ENCODE measurements at places on chromosomes 4 and X.
A peak's percentile ranks its signal among the peaks of the same experiment; 100 is the strongest.

DNA sequence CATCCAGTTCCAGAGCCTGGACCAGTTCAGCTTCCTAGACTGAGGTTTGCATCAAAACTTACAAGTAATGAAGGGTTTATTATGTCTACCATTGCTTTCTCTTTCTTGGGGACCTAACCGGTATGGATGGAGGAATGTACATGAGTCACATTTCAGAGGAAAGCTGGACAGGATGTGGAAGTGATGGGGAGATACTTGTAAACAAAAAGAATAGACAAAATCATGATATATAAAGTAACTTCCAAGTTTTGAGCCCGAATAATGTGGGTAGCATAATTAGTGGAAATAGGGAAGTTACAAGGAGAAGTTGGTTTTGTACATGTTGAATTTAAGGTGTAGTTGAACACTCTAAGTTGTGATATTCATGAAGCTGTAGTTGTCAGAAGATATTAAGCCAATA, 15.0 kb downstream of the FNIP2 start:
- DNase-seq = no peak

GRCh38 chr4:40506066-40506465, 123.6 kb downstream of the RBM47 start:
- DNase-seq = no peak

GRCh38 chr4:37735578-37735977, 49.4 kb upstream of the RELL1 start:
- DNase-seq = no peak

DNA sequence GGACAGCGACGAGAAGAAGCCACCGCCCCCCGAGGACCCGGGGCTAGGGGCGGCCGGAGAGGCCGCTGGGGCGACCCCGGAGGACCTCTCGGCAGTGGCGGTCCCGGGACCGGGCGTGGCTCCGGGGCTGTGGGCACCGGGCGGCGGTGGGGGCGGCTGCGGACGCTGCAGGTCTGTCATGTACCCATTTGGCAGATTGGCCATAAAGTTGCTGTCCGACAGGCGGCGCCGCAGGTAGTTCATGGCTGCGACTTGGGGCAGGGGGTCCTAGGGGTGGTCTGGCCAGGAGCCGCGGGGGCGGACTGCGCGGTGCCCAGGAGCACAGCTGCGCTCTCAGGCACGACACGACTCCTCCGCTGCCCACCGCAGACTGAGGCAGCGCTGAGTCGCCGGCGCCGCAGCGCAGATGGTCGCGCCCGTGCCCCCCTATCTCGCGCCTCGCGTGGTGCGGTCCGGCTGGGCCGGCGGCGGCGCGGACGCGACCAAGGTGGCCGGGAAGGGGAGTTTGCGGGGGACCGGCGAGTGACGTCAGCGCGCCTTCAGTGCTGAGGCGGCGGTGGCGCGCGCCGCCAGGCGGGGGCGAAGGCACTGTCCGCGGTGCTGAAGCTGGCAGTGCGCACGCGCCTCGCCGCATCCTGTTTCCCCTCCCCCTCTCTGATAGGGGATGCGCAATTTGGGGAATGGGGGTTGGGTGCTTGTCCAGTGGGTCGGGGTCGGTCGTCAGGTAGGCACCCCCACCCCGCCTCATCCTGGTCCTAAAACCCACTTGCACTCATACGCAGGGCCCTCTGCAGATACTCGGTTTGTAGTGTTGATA, at the start of gene SYN1:
Gene SYN1, minus strand, starts transcription at position 372 of the 817 bp plus-strand sequence. Its CDS starts 129 bp downstream, at position 243.
- peak; percentile 75 for DNase-seq

DNA sequence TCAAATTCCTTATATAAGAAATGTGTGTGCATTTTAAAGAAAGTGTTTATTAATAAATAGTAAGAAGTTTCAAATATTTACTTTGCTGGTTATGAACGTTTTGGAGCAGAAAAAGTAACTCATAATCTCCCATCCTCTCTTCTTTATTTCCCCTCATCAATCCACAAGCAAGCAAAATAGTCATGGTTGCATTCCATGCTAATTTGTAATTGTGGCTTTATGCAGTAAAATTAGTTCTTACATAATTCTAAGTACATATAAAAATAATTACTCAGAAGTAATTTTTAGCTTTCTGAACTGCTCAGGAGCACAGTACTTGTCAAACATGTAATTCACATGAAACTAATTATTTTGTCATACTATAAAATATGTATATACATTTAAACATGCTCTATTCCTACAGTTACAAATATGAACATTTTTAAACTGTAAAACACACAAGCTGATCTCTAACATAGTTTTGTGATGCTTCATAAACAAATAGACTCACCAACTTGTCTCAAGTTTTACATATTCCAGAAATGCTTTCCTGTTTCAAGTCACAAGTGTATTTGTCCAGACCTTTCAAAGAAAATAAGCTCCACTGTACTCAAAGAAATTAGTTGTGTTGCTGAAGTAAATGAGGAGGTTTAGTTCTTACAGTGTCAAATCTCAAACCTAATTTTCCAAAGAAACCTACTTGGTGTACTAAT, 218.9 kb downstream of the PABPC4L start:
- DNase-seq = no peak

DNA sequence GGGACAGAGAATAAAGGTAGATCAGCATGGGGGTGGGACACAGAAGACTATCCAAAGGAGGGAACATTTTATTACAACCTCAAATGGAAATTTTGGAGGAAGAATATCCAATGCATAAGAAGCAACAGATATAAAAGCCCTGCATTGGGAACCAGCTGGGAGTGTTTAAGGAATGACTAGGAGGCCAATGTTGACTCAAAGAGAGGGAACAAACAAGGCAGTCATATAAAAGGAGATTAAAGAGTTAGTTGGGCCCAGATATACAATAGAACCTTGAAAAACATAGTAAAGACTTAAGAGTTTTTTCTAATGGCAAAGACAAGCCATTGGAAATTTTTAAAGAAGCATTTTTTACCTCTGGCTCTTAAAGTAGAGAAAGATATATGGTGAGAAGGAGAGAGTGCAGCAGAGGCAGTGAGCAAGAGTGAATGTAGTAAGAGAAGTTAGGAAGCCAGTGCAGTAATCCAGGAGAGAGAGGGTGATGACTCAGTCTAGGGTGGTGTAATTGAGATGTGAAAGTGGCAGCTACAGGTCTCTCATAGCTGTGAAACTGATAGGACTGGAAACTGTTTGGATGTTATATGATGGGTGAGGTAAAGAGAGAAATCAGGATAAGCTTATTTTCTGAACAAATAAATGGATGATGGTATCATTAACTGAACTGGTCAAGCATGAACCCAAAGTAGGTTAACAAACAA, 182.2 kb upstream of the ATOH1 start:
- no peak for DNase-seq

- DNase-seq = no peak
These were observed 82.5 kb downstream of the RELL1 start for GRCh38 chr4:37603711-37604110.

DNA sequence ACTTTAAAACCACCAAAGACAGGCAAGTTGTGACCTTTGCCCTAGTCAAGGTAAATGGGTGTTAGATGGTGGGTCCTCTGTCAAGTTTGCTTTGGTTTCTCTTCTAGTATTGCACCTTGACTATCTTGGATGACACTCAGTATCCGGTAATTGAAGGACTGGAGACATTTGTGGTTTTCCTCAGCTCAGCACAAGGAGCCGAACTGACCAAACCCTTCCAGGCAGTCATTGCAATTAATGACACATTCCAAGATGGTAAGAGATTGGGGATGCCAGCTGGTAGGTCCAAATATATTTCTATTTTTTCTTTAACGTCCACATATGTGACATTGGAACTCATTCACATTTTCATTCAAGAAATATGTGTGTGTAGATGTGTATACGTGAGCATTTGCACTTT, 69.3 kb upstream of the ANXA3 start:
- no peak for DNase-seq

DNA sequence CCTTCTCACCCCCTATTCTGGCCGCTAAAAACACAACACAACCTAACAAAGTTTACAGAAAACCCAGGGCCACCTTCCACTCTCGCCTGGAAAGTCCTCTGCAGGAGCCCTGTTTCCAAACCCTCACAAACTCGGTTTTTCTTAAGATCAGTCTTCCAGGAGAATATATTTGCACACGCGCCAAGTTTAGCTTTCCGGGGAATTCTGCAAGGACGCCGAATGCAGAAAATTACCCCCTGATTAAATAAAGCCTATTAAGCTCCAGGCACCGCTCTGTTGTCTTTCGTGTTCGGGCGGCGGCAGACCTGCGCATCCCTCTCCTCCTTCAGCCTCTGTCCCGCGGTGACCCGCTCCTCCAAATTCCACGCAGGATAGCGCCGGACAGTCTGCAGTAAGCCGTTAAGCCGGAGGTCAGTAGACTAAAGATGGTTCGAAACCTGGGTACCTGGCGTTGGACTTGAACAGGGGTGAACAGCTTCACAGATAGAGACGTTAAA, 5.0 kb downstream of the MSX1 start:
- no peak for DNase-seq

DNA sequence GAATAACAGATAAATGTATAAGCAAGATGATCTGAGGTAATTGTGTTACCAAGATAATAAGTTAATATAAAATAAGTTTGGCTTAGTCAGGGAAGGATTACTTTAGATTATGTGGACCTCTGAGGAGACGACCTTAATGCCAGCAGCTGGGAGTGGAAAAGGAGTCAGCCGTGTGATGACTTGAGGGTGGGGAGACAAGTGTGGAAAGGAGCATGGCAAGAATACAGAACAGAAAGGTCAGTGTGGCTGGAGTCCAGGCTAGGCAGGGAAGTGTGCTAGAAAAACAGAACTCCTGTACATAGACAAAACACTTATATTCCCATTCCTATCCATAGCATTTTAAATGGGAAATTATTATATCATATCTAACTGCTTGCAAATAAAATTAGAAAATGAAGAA, 138.8 kb downstream of the PDLIM5 start:
- no peak for DNase-seq

DNA sequence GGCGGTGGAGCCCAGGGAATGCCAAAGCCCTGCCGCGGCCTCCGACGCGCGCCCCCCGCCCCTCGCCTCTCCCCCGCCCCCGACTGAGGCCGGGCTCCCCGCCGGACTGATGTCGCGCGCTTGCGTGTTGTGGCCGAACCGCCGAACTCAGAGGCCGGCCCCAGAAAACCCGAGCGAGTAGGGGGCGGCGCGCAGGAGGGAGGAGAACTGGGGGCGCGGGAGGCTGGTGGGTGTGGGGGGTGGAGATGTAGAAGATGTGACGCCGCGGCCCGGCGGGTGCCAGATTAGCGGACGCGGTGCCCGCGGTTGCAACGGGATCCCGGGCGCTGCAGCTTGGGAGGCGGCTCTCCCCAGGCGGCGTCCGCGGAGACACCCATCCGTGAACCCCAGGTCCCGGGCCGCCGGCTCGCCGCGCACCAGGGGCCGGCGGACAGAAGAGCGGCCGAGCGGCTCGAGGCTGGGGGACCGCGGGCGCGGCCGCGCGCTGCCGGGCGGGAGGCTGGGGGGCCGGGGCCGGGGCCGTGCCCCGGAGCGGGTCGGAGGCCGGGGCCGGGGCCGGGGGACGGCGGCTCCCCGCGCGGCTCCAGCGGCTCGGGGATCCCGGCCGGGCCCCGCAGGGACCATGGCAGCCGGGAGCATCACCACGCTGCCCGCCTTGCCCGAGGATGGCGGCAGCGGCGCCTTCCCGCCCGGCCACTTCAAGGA, at the start of gene FGF2:
Gene FGF2, plus strand, starts transcription at position 279 of the 705 bp plus-strand sequence. Its CDS starts 344 bp downstream, at position 623.
- no peak for DNase-seq

DNA sequence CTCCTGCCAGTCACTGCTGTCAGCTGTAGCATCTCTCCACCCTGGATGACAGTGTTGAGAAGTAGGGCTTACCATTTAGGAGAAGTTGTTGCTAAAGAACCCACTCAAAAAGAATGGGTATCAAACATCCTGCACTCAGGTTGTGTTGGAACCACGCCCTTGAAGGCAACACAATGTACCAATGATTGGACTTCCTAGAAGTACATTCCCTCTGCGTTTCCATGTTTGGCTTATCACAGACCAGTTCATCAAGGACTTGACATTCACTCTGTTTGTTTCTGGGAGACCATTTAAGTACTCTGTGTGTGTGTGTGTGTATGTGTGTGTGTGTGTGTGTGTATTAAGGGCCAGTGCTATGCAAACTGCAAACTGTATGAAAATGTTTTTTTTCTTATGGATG, 200.6 kb upstream of the GATB start:
- no peak for DNase-seq

GRCh38 chr4:43709443-43709842, 739.2 kb downstream of the KCTD8 start:
- DNase-seq = no peak

DNA sequence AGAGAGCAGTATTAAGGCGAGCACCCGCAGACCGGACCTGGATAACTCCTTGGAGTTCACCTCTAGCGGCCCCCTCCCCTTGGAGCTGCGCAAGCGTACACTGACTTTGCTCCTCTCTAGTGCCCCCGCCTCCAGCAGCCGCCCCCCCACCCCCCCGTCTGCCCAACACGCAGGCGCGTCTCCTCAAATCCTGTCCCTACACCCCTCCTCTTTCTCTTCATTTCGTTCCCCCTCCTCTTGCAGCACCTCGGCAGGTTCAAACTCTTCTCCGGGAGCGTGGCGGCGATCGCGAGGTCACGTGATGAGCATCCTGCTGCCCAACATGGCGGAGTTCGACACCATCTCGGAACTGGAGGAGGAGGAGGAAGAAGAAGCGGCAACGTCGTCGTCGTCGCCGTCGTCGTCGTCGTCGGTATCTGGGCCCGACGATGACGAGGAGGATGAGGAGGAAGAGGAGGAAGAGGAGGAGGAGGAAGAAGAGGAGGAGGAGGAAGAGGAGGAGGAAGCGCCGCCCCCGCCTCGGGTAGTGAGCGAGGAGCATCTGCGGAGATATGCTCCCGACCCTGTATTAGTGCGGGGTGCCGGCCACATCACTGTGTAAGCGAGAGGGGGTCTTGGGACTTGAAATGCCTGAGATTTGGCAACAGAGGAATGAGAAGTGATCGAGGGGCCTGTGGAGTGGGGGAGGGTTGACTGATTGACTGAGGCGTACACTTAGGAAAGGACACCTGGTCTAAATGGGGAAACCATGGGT, at the start of gene CHIC1:
Gene CHIC1, plus strand, starts transcription at position 214 of the 754 bp plus-strand sequence. Its CDS starts 88 bp downstream, at position 302.
- DNase-seq = peak; percentile 2

DNA sequence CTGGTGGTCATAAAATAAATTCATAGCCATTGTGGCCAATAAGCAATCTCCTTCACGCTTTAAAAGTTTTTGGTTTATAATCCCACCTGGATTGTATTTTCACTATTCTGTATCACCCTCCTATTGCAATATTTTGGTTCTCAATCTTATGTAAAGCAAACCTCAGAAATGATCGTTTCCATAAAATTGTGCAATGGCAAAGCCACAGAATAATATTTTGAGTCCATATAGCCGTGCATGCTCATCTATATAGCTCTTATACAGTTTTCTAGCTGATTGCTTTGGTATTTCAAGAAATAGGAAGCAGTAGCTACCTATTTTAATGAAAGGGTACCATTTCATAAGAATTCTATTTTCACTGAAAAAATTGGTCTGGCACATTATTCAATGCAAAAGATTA, 10.0 kb upstream of the HAND2 start:
- no peak for DNase-seq
